ENCODE measurements at places on chromosomes 6 and 20.

GRCh38 chr20:17500826-17501225 lies 30.4 kb downstream of the BFSP1 start:
- no peak for DNase-seq

DNA sequence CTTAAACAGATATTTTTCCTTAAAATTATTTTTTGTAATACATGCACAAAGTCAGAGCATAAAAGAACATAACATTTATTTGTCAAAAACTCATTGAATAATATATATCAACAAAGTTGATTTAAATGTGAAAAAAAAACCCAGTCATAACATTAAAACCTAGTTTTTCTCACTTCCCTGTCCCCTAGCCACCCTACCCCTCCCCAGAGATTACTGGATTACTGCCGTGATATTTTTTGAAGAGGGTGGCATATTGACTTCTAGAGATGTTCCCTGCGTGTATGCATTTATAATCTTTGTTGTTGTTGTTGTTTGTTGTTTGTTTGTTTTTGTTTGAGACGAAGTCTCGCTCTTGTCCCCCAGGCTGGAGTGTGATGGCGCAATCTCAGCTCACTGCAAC lies 52.4 kb upstream of the ARMC2 start:
- no peak for DNase-seq

DNA sequence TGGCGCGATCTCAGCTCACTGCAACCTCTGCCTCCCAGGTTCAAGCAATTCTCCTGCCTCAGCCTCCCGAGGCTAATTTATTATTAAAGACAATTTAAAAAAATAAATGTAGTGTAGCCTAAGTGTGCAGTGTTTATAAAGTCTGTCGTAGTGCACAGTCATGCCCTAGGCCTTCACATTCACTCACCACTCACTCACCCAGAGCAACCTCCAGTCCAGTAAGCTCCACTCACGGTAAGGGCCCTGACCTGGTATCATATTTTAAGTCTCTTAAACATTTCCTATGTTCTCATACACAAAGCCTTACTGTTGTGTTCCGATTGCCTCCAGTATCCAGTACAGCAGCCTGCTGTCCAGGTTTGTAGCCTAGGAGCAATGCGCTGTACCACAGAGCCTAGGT lies 168.2 kb upstream of the FOXQ1 start:
- DNase-seq: no peak

GRCh38 chr6:167153521-167153959 lies 4.2 kb downstream of the GPR31 start:
- DNase-seq: no peak

- DNase-seq: no peak
Measured at GRCh38 chr6:105164418-105164817, 15.4 kb downstream of the POPDC3 start.

- no peak for DNase-seq
Measured at GRCh38 chr6:21970569-21971300, 326.1 kb downstream of the PRL start.

- no peak for DNase-seq
Measured at GRCh38 chr20:43717616-43717995, 9.2 kb downstream of the GTSF1L start.

All from T1000 (cell line).